ENCODE measurements at places on chromosomes 12 and 14.

DNA sequence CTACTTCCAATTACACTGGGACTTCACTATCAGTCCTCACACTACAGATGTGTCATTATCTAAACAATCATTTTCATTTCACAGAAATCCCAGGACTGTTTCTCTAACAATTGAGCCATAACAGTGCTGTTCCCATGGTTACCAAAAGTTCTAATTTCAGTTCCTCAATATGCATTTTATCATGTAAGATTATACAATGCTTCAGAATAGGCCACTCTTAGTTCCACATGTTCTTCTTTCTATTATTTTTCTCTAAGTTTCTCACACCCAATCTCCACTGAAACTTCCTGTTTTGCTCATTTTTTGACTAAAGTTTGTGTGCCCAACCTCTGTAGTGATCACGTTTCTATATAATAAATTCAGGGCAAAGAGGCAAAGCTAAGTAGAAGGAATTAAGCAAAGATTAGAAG lies 185.8 kb downstream of the DUSP6 start:
- no peak for DNase-seq

- no peak for DNase-seq
Measured at GRCh38 chr12:6914246-6914946, at the start of gene ENO2. Gene ENO2, plus strand, starts transcription at chr12:6914580. Its CDS starts 1,253 bp downstream, at chr12:6915833.

GRCh38 chr12:6085841-6086240 lies 38.6 kb downstream of the VWF start:
- no peak for DNase-seq

- DNase-seq, result no peak
Measured at GRCh38 chr12:50839042-50839441, 3.7 kb upstream of the TMPRSS12 start.

- no peak for DNase-seq
Measured at GRCh38 chr14:100376751-100377171, 53.6 kb downstream of the SLC25A47 start.

DNA sequence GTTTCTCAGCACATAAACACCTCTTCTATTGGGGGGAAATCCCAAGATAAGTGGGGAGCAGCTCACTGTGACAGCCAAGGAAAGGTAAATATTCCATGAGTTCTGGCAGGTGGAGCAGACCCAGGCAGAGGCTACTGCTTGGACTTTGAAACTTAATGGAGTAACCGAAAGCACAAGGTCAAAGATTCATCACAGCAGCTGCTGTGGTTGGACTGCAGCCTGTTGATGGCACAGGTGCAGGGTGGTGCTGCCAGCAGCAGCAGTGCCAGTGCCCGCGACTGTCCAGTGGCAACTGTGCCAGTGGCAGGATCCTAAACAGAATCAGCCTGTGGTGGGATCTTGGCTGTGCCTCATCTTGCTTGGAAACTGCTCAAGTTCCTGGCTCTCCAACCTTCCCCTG lies 81.4 kb upstream of the ARID2 start:
- DNase-seq, result no peak

GRCh38 chr12:14399871-14400270 lies 34.4 kb downstream of the ATF7IP start:
- DNase-seq, result no peak

DNA sequence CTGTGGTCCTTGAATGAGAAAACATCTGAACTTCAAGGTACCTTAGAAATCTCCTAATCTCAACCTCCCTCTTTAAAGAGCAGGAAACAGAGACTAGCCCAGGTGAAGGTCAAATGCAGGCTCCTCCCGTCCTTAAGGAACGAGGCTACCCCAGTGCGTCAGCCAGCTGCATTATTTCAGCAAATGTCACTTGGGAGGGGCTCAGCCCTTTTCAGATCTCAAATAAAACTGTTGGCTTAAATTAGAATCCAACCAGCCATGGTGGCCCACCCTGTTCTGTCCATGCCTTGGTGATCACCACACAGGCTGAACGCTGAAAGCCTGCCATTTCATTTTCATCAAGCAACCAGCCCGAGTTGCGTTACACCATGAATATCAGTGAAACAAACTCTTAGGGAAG lies 7.0 kb downstream of the SYNE3 start:
- DNase-seq, result no peak

GRCh38 chr14:81509838-81510452 lies 23.7 kb downstream of the SEL1L start:
- DNase-seq, result no peak

DNA sequence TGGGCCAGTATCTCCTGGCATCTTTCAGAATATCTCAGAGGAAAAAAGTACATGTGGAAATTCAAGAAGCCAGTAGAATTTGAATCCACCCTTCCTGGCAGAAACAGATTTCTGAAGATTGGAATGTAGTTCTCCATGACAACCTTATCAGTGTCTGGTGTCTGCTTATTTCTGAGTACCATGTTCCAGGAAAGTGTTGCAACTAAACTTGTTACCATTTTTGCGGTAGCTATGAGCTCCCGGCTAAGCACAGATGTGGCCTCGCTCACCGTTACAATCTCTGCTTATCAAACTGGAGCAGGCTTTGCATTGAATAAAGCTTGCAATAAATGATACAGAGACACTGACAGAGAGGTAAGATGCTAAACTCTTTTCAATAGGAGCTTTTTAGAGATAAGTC lies 13.0 kb upstream of the ITPR2 start:
- DNase-seq, result no peak

DNA sequence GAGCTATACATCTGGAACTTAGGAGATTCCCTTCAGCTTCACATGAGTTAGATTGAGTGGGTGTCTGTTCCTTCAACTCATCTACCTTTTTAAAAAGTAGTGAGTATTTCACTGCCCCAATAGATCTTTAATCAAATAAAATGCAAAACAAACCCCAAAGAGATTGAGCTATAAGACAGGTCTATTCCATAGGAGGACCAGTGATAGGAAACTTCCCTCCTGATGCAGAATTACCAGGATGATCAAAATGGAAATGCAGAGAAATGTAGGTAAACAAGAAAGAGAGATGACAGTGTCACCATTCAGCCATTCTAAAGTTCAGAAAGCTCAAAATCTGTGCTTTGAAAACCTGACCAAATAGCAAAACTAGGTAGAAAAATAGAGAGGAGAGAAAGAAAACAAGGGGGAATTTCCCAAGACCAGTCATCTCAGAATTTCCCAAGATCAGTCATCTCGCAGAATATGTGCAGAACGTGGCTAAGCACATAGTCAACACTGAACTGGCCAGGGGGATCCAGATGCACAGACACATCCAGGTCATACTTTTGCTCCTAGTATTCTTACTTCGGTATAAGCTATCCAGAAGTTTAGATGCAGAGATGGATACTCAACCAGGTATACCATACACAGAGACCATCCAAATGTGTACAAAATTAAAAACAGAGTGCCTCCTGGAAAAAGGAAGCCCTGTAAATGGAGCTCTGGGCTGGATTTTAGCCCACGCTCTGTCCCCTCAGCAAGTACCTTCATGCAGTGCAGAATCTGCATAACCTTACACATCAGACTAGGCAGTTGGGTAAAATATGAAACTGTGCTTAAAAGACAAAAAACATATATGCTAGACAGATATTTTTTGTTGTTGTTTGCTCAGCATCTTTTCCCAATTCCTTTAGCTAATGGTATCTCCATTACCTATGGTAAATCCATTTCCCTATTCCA lies 27.4 kb downstream of the SLC41A2 start:
- no peak for DNase-seq
